ENCODE measurements at places on chromosomes 13 and 19. TPM values are rescaled to one million over a fixed set of nuclear protein-coding genes. Genes with fewer than 3 reads are reported as not detected.

DNA sequence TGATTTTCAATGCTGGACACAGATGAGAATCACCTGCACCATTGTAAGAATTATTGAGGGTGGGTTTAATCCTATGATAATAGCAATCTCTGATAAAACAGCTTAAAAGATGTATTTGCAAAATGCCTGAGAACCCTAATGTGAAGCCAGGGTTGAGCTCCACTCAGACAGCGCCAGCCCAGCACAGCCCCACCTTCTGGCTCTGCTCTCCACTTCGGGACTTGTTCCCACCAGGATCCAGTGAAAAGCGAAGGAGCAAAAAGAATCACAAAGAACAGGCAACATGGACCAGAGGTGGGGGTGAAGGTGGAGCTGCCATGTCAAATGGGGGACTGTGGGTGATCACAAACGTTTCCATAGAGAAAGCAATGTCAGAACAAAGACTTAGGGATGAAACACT, 18.6 kb upstream of the ZNF816 start:
- peaks cover 3% of the 10 kb centered on the region for H3K36me3 ChIP-seq
- H3K4me3 ChIP-seq = no peak overlapping the region
- no peak for DNase-seq
- no peaks in the 10 kb centered on the region for H3K4me1 ChIP-seq
- no peaks in the 10 kb centered on the region for H3K27me3 ChIP-seq
- H3K27ac ChIP-seq = no peak overlapping the region

Gene FGF22
- total RNA-seq = not detected

GRCh38 chr19:31181535-31181934, 167.7 kb downstream of the TSHZ3 start:
- no peaks in the 10 kb centered on the region for H3K36me3 ChIP-seq
- DNase-seq = no peak
- H3K4me1 ChIP-seq = no peaks in the 10 kb centered on the region
- no peak overlapping the region for H3K4me3 ChIP-seq
- no peak overlapping the region for H3K27ac ChIP-seq
- peaks cover 7% of the 10 kb centered on the region for H3K27me3 ChIP-seq

Gene ZNF813
- total RNA-seq = 3.9 TPM

Gene SMIM24
- not detected for total RNA-seq

GRCh38 chr13:77379508-77379907, 52.6 kb upstream of the MYCBP2 start:
- no peak for DNase-seq
- no peaks in the 10 kb centered on the region for H3K36me3 ChIP-seq
- H3K4me3 ChIP-seq = no peak overlapping the region
- H3K27me3 ChIP-seq = peaks cover 5% of the 10 kb centered on the region

Gene HSH2D
- total RNA-seq = 101 TPM

DNA sequence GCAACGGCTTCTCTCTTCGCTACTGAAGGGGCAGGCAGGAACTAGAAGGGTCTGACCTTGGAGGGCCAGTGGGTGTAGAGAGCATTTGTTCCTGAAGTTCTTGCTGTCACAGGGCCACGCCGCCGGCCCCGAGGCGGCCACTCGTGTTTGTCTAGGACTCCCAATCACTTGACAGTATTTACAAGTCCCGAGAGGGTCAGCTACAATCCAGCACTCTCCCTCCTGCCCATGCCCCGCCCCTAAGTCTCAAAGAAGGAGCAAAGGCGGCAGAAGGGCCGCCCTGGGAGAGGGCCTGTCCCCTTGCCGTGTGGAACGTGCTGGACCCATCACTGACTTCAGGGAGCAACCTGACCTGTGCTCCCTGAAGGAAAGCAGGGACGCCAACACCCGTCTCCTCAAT, 118.5 kb downstream of the STK24 start:
- no peak overlapping the region for H3K4me3 ChIP-seq
- peaks cover 78% of the 10 kb centered on the region for H3K36me3 ChIP-seq
- peaks cover 5% of the 10 kb centered on the region for H3K4me1 ChIP-seq
- H3K27ac ChIP-seq = no peak overlapping the region

DNA sequence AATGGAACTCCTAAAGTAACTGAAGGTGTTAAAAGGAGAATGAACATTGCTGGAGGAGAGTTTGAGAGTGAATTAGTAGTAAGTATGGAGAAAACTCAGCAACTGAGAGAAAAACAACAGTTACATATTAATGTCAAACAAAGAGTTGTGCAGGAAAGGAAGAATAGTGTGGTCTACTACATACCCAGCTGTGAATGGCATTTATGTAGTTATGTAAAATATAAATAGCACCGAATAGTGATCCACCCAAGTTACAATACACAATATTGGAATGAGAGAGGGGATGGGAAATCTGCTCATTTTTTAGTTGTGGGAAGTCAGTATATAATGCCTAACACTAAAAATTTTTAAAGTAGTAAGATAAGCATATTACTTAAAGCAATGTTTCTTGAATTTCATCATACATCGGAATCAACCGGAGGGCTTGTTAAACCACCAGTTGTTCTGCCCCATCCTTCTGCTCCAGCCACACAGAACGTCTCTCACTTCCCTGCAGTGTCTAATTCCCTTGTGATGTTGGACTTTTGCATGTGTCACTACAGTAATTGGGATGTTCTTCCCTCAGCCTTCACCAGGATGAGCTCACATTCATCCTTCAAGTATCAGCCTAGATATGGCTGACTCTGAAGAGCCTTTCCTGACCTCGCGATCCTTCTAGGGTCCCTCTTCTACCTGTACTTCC, 11.5 kb downstream of the CCDC70 start:
- peaks cover 12% of the 10 kb centered on the region for H3K27me3 ChIP-seq
- no peak overlapping the region for H3K4me3 ChIP-seq
- no peaks in the 10 kb centered on the region for H3K4me1 ChIP-seq
- no peaks in the 10 kb centered on the region for H3K36me3 ChIP-seq
- DNase-seq = no peak

DNA sequence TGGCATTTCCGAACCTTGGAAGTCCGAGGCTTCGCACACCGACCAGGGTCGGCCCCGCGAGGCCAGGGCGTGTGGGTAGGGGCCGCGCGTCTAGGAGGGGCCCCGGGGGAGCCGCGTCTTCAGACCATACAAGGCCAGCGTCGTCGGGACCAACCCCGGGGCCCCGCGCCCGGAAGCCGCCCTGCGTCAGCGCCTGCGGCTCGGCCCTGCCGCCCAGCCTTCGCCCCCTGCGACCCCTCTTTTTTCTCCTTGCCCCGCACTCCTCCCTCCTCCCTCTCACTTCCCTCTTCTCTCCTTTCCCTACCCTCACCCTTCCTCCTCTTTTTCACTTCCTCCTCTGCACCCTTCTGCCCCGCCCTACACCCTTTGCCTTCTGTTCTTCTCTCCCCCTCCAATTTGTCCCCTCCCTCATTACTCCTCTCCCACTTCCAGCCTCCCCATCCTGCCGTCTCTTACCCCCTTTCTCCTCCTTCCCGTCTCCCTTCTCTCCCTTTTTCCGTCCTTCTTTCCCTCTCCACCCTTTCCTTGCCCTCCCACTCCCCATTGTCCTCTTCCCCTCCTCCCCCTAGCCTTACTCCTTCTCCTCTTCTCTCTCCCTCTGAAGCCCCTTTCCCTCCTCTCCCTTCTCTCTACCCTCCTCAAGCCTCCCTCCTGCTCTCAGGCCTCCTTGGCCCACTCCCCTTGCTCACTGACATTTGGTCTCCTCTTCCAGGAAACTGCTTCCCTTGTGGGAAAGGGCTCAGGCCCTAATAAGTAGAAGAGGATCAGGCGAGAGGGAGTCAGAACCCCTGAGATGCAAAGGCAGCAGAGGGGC, 2.2 kb upstream of the PLEKHG2 start:
- DNase-seq = peak; percentile 77
- peaks cover 47% of the 10 kb centered on the region for H3K4me1 ChIP-seq
- H3K4me3 ChIP-seq = peak overlapping the region; percentile 89
- peaks cover 61% of the 10 kb centered on the region for H3K36me3 ChIP-seq
- H3K27ac ChIP-seq = peak overlapping the region; percentile 96

DNA sequence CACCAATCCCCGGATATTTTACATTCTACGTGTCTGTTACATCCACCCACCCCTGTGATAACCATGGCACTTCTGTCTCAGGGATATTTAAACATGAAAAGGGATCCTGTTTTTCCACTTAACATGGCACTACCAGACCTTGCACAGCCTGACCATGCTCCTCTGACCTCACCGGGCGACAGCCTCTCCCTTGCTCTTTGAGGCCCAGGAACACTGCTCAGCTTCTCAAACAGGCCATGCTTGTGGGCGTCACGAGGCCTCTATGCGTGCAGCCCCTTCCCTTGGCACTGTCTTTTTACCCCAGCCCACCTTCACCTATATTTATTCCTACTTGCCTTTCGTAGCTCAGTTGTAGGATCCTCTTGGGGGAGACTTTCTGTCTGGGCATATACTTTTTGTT, 385.6 kb downstream of the UQCRFS1 start:
- H3K4me3 ChIP-seq = no peak overlapping the region
- no peaks in the 10 kb centered on the region for H3K27me3 ChIP-seq
- no peaks in the 10 kb centered on the region for H3K36me3 ChIP-seq
- no peak for DNase-seq
- no peak overlapping the region for H3K27ac ChIP-seq

DNA sequence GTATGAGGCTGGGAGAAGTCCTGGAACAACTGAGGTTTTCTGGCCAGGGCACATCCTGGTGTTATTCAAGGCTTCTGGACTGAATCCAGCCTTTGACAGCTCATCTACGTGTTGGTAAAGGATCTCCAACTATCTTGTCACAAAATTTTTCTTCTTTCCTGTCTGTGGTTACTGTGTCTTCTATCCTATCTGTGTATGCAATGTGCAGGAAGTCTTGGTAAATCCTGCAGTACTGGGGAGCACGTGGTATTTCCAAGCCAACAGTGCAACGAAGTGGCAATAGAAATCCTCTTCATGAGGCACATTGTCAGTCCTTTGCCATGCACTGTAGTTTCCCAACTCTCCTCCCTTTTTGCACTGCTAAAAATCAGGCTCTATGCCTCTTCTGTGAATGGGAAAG, 86.7 kb downstream of the ZNF100 start:
- H3K4me1 ChIP-seq = no peaks in the 10 kb centered on the region
- H3K27ac ChIP-seq = no peak overlapping the region
- no peaks in the 10 kb centered on the region for H3K36me3 ChIP-seq
- no peak overlapping the region for H3K4me3 ChIP-seq
- no peaks in the 10 kb centered on the region for H3K27me3 ChIP-seq
- no peak for DNase-seq

Gene ALKBH6
- total RNA-seq = 44.7 TPM

GRCh38 chr13:101433895-101434294, 17.6 kb upstream of the NALCN start:
- no peak overlapping the region for H3K4me3 ChIP-seq
- no peak overlapping the region for H3K27ac ChIP-seq
- H3K36me3 ChIP-seq = no peaks in the 10 kb centered on the region
- no peaks in the 10 kb centered on the region for H3K4me1 ChIP-seq
- peaks cover 3% of the 10 kb centered on the region for H3K27me3 ChIP-seq

DNA sequence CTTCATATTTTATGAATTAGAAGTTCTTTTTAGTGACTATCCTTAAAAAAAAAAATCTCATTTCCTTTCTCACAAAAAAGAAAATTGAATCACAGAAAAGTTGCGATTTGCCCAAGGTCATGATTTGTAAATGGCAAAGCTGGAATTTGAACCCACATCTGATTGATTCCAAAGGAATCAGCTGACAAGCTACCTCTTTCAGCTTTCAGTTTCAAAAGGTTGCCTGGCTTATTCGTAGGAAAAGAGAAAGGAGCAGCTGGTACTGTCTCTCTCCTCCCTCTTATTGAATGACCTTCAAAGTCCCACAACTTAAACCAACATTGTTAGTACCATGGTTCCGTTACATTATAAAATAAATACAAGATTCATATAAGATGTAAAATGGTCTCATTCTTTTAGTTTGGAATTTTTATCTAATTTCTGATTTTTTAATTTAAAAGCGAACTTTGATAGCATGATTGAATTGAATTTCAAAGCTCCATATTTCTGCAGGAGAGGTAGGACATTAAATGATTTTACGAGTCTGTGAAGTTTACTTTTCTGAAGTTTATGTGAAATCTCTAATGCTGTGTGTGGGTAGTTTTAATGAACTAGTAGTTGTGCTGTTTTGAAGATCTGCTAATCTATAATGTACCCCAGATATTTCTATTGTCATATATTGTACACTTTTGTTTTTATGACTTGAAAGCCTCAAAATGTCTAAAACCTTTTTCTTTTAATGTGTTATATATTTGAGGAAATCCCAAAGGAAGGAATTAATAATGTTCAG, 18.5 kb upstream of the KCTD4 start:
- H3K27me3 ChIP-seq = no peaks in the 10 kb centered on the region
- no peak overlapping the region for H3K4me3 ChIP-seq
- H3K36me3 ChIP-seq = peaks cover 6% of the 10 kb centered on the region
- no peaks in the 10 kb centered on the region for H3K4me1 ChIP-seq
- no peak overlapping the region for H3K27ac ChIP-seq

Gene PEX11G
- total RNA-seq = 1.7 TPM

GRCh38 chr13:35771898-35772297, 295.4 kb upstream of the MAB21L1 start:
- H3K36me3 ChIP-seq = no peaks in the 10 kb centered on the region
- DNase-seq = no peak
- no peak overlapping the region for H3K4me3 ChIP-seq
- no peaks in the 10 kb centered on the region for H3K27me3 ChIP-seq
- H3K27ac ChIP-seq = no peak overlapping the region
- H3K4me1 ChIP-seq = no peaks in the 10 kb centered on the region

Gene IGFL2
- not detected for total RNA-seq

GRCh38 chr13:45385320-45385719, 32.9 kb downstream of the SLC25A30 start:
- H3K27me3 ChIP-seq = no peaks in the 10 kb centered on the region
- H3K27ac ChIP-seq = no peak overlapping the region

GRCh38 chr13:28991764-28992163, 171.6 kb downstream of the MTUS2 start:
- H3K27me3 ChIP-seq = no peaks in the 10 kb centered on the region
- DNase-seq = no peak
- H3K4me3 ChIP-seq = no peak overlapping the region
- H3K36me3 ChIP-seq = no peaks in the 10 kb centered on the region
- H3K27ac ChIP-seq = no peak overlapping the region

Gene RFPL4AL1
- not detected for total RNA-seq

Gene SOX1
- not detected for total RNA-seq

Gene TRAPPC6A
- total RNA-seq = 65.0 TPM

- DNase-seq = no peak
- H3K4me1 ChIP-seq = peaks cover 71% of the 10 kb centered on the region
- peak within 1 kb of the TSS; percentile 96 for H3K27ac ChIP-seq
- no peaks in the 10 kb centered on the region for H3K27me3 ChIP-seq
- no peak within 1 kb of the TSS for H3K4me3 ChIP-seq
- H3K36me3 ChIP-seq = peaks cover 10% of the 10 kb centered on the region
Observed at GRCh38 chr19:41876847-41877832, at the start of gene CD79A. TSS of gene CD79A (plus strand) at chr19:41877279. CDS start at chr19:41877305, 26 bp downstream.

DNA sequence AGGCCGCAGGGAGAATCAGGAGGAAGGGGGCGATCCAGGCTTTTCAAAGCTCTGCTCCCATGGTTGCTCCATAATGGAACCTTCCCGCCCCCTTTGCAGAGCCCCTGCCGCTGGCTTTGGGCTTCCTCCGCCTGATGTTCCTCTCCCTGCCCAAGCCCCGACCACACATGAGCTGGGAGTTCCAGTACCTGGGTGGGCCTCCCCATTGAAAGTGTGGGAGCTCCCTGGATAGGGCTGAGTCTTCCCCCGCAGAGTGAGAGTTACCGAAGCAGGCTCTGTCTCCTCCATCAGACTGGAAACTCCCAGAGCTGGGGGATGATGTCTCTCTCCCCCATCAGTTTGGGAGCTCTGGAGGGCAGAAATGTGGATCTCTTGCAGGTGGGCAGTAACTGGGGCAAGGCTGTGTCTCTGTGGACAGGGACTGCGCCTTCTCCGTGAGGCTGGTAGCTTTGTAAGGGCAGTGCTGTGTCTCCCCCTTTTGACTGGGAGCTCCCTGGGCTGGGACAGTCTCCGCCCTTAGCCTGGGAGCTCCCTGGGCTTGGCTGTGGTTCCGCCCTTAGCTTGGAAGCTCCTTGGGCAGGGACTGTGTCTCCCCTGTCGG, 722 bp downstream of the DCAF15 start:
- no peaks in the 10 kb centered on the region for H3K27me3 ChIP-seq
- H3K27ac ChIP-seq = peak overlapping the region; percentile 80
- H3K4me3 ChIP-seq = peak overlapping the region; percentile 95
